NCI-H1694 treated with DMSO at 0.1 percent for 48 hours (cell line): ENCODE measurements at places on chromosomes 7 and 10.

DNA sequence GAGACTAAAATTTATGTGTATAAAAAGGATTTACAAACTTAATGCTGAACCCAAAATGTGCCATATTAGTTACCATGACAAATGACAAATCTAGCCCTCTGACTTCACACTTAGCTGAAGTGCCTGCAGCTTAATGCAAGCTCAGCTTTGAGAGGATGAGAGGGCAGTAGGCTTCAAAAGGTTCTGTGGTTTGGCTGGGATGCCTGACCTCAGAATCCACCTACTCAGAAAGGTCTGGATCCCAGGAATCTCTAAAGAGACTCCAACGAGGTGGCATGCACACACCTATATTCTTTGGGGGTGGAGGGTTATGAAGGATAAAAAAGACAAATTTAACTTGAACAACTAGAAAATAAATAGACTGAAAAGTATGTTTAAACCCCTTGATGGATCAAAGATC is 213.4 kb downstream of the TAX1BP1 start:
- DNase-seq, result no peak

GRCh38 chr7:55432939-55433784 is 68.0 kb downstream of the LANCL2 start:
- peak; percentile 46 for DNase-seq

DNA sequence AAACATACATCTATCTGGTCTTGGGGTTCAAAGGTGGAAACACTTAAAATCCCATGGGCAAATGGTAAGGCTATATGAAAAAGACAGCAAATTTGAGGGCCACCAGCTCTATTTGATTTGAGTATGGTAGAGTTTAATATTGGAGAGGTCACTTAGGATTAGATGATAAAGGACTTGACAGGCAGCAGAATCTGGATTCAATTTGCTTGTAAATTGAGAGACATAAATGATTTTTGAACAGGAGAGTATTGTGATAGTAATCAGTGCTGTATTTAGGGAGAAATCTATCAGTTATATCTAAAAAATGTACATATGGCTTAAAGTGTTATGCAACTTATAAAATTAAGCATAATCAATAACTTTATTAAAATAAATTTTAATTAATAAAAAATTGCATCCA is 155.2 kb downstream of the SEMA3A start:
- DNase-seq, result no peak

DNA sequence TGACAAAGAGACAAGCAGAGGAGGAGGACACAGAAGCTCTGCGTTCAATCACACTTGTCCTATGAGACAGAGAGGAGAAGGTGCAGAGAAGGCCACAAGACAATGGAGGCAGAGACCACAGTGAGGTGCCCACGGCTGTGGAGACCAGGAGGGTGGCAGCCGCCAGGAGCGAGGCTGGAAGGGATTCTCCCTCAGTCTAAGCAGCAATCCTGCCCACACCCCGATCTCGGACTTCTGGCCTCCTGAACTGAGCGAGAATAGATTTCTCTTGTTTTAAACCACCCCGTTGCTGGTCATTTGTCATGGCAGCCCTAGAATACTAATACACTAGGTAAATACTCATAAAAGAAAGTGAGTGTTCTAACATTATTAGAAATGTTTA is 92.1 kb downstream of the CYTH3 start:
- DNase-seq, result no peak

GRCh38 chr7:80779456-80779855 is 139.4 kb downstream of the SEMA3C start:
- DNase-seq, result no peak

GRCh38 chr10:17101910-17102266 is 27.7 kb downstream of the CUBN start:
- DNase-seq, result no peak

- no peak for DNase-seq
These were observed 44.3 kb downstream of the PRR15 start for GRCh38 chr7:29607889-29608288.

- peak; percentile 89 for DNase-seq
These were observed 110.7 kb downstream of the ZNF467 start for GRCh38 chr7:149662591-149663095.

DNA sequence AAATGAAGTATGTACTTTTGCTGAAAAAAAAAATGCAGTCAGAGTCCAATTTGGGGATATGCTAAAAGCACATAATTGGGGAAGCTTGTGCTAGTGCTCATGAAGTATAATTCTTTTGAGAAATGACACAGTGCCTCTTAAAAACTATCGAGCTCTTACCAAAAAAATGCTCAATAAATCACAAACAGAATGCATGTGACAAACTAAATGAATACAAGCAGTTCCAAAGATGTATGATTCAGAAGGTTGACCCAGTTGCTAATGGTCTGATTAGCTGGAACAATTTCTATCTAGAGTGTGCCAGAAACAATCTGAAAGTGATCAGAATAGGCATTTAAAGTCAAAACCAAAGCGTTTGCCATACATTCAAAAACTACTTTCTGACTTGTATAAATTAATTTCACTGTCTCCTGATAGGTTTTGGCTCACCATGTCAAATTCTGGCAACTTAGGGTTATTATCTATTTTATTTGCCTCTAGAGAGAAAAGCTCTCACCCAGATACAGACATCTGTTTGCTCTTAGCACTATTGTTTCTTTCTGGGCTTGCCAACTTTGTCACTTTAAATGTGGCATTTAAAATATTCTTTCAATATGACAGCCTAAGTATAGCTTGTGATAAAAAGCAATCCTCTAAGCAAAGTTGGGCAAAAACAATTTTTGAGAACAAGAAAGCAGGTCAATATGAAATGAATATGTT is 114.7 kb upstream of the AHR start:
- DNase-seq, result no peak

GRCh38 chr7:30717181-30717580 is 34.8 kb upstream of the INMT start:
- DNase-seq, result no peak

- DNase-seq, result no peak
These were observed 155.1 kb upstream of the GHITM start for GRCh38 chr10:83984256-83984640.

GRCh38 chr7:95476904-95477594 is 8.7 kb upstream of the ASB4 start:
- peak; percentile 78 for DNase-seq

- DNase-seq, result no peak
These were observed 287.7 kb downstream of the DOCK4 start for GRCh38 chr7:111918461-111918860.

- DNase-seq, result no peak
These were observed 128.5 kb upstream of the TNRC18 start for GRCh38 chr7:5552123-5552522.

- no peak for DNase-seq
These were observed 1.4 kb upstream of the NOS3 start for GRCh38 chr7:150989456-150989855.

- no peak for DNase-seq
These were observed 12.8 kb upstream of the MBL2 start for GRCh38 chr10:52785418-52785817.

- DNase-seq, result peak; percentile 24
These were observed 33.7 kb upstream of the ERCC6 start for GRCh38 chr10:49572594-49573114.

GRCh38 chr7:111734954-111735660 is 172.8 kb upstream of the IMMP2L start:
- no peak for DNase-seq

DNA sequence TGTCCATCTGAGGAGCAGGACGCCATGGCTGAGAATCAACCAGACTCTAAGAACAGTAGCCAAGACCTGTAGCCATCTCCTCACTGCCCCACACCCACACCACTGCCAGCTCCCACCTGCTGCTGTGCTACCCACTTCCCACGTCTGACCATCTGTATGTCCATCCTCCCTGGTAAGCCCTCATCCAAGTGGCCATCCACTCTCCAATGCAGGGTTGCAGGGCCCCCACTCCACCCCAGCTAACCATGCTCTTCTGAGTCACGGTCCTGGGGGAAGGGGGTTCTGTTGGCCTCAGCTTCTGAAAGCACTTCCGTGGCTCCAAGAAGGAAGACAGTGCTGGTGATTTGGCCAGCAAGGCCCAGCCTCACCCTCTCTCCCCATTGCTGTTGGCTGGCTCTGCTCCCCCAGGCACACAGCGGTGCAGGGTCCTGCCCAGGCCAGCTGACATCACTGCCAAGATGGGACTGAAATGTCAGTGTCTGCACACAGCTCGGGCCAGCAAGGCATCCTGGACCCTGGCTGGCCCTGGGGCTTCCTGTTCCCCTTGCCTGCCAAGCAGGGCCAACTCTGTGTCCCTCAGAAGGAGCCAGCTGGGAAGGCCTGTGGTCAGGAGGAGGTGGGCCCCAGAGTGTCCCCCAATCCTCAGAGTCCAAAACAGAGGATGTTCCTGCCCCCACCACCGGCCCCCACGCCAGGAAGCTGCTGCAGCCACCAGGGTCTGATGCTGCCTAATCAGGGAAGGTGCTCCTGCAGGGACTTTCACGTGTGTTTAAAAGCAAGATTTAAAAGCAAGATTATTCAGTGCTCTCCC is 17.5 kb downstream of the RASGEF1A start:
- no peak for DNase-seq

DNA sequence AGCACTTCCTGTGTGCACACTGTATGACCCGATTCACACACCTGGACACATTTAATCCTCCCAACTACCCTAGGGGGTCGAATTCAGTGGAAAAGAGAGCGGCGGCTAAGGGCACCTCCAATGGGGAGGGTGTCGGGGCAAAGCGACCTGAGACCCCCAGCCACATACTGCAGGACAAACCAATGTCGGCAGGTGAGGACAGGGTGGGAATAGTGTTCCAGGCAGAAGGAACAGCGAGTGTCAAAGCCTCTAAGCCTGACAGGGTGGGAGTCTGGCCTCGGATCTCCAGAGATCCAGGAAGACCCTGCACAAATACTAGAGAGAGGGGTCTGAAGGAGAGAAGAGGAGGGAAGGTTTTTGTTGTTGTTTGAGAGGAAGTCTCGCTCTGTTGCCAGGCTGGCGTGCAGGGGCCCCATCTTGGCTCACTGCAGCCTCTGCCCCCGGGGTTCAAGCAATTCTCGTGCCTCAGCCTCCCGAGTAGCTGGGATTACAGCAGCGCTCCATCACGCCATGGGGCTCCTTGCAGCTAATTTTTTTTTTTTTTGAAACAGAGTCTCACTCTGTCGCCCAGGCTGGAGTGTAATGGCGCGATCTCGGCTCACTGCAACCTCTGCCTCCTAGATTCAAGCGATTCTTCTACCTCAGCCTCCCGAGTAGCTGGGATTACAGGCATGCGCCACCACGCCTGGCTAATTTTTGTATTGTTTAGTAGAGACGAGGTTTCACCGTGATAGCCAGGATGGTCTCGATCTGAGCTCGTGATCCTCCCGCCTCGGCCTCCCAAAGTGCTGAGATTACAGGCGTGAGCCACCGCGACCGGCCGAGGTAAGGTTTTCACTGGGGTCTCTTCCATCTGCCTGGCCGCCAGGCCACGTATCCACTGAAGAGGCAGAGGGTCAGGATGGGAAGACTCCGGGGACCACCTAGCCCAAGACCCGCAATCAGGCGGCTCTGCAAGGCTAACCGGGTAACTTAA is 1.2 kb upstream of the ARPC1B start:
- DNase-seq, result no peak

DNA sequence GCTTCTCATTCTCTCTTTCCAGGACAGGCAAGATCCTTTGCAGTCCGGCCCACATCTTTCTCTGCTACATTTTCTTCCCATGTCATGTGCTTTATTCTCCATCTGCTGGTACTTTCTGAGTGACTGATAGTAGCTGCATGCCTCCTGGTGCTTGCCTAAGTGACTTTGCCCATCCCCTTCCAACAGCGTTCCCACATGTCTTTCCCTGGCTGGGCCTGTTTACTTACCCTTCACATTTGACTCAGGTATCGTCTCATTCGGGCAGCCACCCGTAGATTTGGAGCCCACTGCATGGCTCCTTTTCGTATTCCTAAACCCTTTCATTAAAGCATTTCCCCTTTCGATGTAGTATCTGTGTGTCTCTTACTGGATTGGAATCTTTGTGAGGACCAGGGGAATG is 24.6 kb downstream of the TYW1 start:
- peak; percentile 70 for DNase-seq

GRCh38 chr7:22469371-22470143 is 30.4 kb downstream of the STEAP1B start:
- DNase-seq, result no peak

DNA sequence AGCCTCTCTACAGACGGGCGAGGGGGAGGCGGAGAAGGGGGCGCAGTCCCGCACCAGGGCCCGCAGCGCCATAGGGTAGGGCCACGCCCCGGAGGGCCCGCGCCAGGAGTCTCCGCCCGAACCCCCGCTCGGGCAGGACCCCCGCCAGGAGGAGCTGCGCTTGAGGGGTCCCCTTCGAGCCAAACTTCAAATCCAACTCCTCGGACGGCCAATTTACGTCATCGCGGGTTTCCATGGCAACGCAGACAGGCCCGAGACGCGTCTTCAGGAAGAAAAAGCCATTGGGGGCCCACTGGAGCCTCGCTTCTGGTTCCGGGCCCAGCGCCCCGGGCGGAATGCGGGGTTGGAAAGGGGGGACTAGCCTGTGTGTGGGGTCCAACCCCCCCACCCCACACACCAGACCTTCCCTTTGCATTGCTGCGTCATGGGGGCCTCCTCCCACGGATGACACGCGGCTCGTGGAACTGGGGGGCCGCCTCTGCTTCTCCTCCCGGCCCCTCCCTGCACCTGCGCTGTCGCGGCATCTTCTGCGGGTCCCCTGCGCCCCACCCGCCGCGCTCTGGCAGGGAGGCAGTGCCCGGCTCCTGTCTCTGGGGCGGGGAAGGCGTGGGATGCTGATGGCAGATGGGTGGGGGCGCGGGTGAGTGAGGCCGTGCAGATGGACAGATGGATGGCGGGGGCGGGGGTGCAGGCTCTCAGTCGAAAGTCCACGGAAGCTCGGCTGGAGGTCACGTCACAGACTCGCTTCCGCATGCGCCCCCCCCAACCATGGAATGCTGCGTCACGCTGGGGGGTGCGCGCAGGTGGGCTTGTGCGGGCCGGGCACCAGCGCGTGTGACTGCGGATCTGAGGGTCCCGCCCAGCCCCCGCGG is 1.2 kb downstream of the CALY start:
- DNase-seq, result no peak

- DNase-seq, result no peak
These were observed 73.9 kb downstream of the CELF2 start for GRCh38 chr10:11091517-11092102.

GRCh38 chr10:98748298-98748697 is 301.6 kb upstream of the HPS1 start:
- peak; percentile 5 for DNase-seq

GRCh38 chr7:31642681-31643115 is 44.3 kb upstream of the PPP1R17 start:
- no peak for DNase-seq
